ENCODE measurements at places on chromosomes 12 and 14.
A peak's percentile ranks its signal among the peaks of the same experiment; 100 is the strongest.

DNA sequence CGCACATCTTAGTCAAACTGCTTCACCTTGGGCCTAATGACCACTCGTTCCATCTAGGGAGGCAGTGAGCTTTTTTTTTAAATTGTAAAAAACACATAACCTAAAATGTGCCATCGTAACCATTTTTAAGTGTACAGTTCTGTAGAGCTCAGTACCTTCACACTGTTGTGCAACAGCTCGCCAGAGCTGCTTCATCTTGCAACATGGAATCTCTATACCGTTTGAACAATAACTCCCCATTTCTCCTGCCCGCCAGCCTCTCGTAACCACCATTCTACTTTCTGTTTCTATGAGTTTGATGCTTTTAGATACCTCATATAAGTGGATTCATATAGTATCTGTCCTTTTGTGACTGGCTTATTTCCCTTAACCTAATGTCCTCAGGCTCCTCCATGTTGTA is 196.2 kb downstream of the CHST11 start:
- DNase-seq: no peak

DNA sequence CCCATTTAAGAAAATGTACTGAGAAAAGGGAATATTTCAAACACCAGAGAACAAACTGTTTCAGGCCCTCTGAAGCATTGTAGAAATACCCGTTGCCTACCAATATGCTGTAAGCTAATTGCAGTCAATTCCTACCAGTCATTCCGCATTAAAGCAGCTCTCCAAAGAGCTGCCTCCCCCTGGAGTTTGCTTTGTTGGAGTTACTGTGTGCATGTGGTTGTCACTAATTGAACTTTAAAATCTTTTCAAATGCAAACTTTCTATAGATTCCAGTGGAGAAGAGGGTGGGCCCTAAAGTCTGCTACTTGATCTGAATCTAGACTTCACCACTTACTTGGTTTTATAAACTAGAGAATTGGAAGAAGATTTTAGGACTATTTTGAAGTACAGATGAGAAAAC is 112.7 kb downstream of the PLXNC1 start:
- DNase-seq: no peak

GRCh38 chr12:94165670-94166364 is 17.4 kb downstream of the PLXNC1 start:
- DNase-seq: no peak

DNA sequence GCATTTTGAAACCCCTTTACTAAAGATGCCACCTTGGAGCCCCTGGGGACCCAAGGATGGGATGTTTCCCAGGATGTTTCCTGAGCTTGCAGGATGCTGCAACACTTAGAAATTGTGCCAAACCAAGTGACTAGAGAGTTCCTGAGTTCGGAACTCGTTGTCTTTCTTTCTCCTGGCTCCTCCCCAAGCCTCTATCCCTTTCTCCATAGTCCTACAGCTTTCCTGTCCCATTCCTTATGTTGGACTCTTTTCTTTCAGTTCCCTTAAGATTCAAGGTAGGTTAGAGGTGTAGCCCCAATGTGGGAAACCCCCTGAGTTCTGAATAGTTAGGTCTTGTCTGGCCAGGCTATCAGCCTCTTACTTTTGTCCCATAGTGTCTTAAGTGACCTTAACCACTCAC is 1.4 kb upstream of the KIF5A start:
- DNase-seq: no peak

DNA sequence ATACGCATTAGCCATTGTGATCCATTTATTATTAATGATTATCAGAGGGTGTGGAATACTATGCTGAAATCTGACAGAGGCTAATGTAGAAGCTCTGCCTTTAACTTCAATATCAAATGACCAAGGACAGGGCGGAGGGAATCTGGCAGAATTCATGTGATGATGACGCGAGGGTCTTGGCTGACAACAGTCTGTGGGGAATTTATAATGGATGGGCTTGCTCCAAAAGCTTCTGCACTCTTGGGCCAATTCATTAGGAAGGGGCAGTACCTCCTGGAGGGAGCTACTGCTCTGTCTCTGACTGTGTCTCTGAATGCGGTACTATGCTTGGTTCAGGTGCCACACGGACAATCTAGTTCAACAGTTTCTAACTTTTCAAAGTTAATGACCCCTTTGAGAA is 46.2 kb downstream of the GALNT8 start:
- DNase-seq: no peak

- no peak for DNase-seq
These were observed 318.5 kb downstream of the ALG10 start for GRCh38 chr12:34340534-34341361.

- DNase-seq: no peak
These were observed 3.9 kb upstream of the DACT1 start for GRCh38 chr14:58633831-58634230.

- peak; percentile 75 for DNase-seq
These were observed 1.6 kb downstream of the SETD1B start for GRCh38 chr12:121805171-121806008.

GRCh38 chr12:92242907-92243306 is 97.3 kb upstream of the BTG1 start:
- no peak for DNase-seq

DNA sequence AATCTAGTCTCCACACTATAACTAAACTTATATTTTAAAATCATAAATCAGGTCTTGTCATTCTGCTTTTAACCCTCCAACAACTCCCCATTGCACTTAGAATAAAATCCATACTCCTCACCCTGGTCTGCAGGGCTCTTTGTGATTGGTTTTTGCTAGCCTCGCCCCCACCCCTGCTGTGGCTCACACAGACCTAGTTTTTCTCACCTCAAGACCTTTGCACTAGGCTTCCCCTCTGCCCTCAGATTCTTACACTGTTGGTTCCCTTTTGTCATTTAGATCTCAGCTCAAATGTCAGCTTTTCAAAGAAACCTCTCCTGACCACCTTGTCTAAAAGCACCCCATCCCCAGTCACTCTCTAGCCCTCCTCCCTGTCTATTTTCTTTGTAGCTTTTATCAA is 10.7 kb upstream of the LHX5 start:
- DNase-seq: no peak

GRCh38 chr14:94673781-94674231 is 61.6 kb downstream of the SERPINA3 start:
- DNase-seq: no peak

DNA sequence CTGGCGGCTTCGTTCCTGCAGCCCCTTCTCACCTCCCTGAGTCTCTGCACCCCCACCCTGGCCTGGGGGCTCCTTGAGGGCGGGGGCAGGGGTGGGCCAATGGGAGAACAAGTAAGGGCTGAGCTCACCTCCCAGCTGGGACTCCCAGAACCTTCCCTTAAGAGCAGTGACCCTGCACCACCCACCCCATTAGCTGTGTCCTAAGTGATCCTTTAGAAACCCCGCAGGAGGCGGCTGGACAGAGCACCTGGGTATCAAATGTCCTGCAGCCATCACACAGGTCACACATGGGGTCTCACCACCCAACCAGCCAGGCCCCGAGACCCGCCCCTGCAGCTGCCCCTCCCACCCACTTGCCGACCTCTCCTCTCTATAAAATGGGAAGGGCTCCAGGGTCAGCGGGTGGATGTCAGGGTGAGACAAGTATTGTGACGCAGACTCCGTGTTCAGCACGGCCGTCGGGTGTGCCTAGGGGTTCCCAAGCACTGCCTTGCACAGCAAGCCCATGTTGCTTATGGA is 151.2 kb upstream of the C14orf180 start:
- no peak for DNase-seq

DNA sequence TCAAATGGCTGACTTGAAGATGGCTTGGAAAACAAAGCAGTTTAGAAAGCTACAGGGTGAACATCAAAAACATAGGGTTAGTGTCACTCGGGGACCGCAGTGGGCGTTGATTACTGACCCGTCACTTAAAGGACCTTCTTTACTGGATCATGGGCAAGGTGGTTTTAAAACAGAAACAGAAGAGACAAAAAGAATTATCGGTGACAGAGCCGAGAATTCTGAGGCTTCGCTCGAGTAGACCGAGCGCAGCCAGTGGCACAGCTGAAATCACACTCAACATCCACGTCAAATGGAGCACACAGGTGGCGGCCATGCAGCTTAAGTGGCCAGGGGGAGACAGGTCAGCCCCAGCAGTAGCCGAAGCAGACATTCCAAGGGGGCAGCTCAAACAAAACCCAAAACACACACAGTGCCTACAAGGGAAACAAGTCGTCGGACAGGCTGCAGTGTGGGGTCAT is 17.3 kb downstream of the SNRNP35 start:
- peak; percentile 61 for DNase-seq

- DNase-seq: no peak
These were observed 13.6 kb downstream of the ABCD2 start for GRCh38 chr12:39605996-39606395.

DNA sequence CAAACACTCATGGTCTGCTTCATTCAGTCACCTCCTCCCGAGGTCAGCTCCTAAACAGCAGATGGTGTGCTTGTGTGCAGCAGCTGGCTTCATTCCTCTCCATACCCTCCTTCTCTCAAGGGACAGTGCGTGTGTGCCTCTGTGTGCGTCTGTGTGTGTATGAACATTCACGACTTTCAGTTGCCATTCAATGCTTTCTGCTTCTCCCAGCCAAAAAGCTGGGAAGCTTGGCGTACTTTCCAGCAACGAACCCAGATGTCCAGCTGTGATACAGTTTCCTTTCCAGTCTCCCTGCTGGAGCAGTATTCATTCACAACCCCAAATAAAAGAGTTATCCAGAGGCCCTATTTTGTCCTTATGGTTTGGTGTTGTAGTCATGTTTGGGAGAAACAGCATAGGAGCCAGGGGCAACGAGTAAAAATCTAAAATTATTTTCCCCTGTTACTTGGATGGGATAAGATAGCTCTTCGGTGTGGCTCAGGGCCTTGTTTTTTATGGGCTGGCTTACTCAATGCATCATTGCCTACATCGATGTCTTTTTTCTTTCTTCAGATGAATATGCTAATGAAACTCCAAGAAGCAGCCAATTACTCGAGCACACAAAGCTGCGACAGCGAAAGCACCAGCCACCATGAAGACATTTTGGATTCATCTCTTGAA is 379.3 kb downstream of the NAV3 start:
- peak; percentile 15 for DNase-seq

DNA sequence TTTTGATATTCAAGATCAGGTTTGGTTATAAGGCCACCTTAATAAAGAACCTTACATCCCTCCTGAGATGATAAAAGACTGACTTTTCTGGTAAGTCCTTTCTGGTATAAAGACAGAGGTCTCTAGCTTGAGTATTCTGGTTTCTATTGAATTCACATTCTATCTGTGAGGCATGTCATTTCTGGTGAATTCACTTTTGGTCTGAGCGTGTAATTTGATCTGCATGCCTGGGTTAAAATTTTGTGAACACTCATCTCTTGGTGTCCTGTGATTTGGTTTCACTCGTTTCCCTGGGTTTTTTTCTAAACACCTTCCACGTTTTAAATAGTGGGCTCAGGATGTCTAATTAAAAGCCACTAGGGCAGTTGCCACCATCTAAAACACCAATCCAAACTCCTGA is 12.2 kb downstream of the EIF5 start:
- DNase-seq: no peak

DNA sequence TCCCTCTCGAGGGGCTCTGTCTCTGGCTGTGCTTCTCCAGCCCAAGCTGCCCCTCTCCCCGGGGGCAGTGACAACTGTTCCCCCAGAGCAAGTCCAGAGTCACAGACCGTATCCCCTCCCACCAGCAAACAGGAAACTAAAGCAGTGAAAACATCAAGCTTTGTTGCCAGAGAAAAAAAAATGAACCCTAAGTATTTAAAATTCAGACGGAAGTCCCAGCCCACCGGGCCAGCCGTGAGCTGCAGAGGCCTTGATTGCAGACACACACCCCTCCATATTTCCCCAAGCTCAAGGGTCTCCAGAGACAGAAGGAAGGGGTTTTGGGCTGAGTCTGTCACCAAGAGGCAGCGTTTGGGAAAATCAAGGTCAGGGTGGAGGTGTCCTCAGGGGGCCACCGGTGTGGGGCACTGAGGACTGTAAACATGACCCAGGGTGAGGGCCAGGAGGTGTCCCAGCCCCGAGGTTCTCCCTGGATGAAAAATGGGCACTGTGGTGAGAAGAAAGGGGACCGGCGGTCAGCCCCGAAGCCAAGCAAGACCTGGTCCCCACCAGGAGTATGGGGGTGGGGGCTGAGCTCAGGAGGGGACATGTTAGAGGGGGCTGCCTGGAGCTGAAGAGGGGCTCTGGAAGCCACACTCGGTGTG is 7.7 kb downstream of the PHETA1 start:
- peak; percentile 31 for DNase-seq

- DNase-seq: no peak
These were observed 65.3 kb downstream of the FOS start for GRCh38 chr14:75343911-75344310.

DNA sequence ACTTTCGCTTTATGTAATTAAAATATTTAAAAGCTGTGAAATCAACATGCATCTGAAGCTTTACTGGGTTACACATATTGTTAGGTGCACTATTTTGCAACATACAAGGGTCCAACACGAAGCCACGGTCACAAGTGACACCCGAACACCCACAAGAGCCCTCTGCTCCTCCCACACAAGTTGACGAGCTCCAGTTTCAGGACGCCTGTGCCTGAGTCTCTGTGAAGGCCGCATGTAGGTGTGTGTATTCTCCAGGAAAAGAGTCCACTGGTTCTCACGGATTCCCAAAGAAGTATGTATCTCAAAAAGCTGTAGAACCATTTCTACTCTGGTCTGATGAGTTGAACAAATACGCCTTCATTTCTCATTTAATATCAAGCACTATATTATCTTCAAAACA is 12.0 kb downstream of the SLC15A4 start:
- DNase-seq: no peak

DNA sequence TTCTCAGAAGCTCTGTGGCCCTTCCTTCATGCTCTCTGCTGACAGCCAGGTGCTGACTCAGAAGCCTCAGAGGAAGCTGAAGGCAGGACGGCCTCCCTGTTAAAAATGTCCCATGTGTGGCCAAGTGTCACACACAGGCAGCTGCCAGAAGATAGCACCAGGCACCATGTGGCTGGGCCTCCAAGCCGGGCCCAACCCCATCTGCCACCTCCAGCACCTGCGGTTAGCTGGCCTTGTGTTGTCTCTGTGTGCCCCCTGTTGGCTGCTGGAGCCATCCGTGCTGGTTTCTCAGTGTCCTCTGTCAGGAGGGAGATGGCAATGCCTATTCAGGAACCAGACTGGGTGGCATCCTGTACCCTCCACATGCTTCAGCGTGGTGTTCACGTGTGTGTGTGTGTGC is 63.2 kb downstream of the TSPAN11 start:
- DNase-seq: no peak

- DNase-seq: no peak
These were observed 117.1 kb upstream of the NCOR2 start for GRCh38 chr12:124684496-124684895.

- DNase-seq: no peak
These were observed 14.8 kb downstream of the BDKRB1 start for GRCh38 chr14:96270565-96271420.

- no peak for DNase-seq
These were observed 356.9 kb downstream of the MED13L start for GRCh38 chr12:115920395-115921183.
